Fibroblast of skin of right biceps (primary cell): ENCODE measurements at places on chromosomes 16 and 17.
A peak's percentile ranks its signal among the peaks of the same experiment; 100 is the strongest.

- no peak for DNase-seq
Measured at GRCh38 chr16:23941963-23942564, 106.3 kb downstream of the PRKCB start.

DNA sequence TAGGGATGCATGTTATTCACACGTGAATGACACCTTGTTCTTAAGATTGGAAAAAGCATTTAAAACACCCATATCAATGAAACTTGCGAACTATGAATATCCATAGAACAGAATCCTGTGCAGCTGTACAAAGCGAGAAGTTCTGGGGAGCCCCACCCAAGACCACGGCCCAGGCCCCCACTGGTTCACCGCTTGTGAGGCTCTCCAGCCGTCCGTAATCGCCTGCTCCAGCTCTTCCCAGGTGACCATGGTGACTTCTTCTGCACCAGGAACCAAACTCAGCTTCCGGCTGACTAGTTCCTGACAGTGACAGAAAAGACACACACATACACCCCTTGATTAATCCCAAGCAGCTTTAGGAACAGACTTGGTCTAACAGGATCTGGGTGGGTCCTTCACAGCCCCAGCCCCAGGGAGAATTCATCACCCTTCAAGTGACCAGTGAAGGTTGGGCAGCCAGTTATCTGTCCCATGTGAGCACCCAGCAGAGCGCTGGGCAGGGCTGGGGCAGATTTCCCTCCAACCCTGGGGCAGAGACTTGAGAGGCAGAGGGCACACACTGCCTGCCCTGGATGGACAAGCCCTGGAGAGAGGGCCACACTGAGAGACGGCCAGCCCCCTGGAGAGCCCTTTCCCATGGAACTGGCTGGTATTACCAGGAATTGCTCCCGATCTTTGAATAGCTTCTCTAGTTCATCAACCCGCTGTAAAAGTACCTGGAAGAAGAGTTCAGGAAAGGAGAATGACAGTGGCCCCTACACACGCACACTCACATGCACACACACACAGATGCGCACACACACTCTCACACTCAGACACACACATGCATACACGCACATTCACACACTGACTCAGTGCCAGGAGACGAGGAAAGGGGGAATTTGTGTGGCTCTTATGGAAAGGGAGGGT lies 3.6 kb downstream of the QRICH2 start:
- no peak for DNase-seq

- DNase-seq, result no peak
Measured at GRCh38 chr16:81796035-81796434, 16.9 kb downstream of the PLCG2 start.

GRCh38 chr16:85164838-85165516 lies 52.7 kb upstream of the CIBAR2 start:
- no peak for DNase-seq

- no peak for DNase-seq
Measured at GRCh38 chr17:77502626-77503292, 362.0 kb downstream of the SEC14L1 start.

DNA sequence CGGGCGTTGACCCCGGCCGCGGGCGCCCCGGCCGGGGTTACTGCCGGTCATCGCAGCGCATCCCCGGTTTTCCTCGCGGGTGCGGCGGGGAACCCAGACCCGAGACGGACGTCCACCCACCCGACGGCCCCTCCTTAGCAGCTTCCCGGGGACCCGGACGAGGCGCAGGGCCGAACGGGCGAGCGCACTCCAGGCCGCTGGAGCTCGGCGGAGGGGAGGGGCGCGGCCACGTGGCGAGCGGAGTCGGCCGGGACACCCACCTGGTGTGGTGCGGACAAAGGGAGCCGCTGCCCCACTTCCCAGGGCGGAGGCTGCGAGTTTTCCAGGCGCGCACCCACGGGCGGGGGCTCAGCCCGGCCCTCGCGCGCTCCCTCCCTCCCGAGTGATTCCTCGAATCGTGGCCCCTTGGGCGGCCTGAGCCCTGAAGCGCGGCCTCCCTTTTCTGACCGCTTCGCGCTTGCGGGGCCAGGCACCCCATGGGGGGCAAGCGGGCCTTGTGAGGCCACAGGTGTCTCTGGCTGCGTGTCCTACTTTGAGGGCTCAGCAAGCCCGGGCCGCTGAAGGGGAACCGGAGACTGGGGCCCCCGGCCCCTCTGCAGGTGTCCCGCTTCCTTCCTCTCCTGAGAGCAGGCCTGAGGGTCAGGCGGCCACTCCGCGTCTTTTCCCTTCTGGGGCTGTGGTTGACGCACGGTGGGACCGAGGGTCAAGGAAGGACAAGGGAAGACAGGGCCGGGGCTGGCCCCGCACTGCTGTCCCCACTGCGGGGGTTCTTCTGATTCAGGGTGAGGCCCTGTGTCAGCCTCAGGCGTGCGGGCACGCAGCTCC lies 1.1 kb upstream of the FASN start:
- DNase-seq, result no peak

DNA sequence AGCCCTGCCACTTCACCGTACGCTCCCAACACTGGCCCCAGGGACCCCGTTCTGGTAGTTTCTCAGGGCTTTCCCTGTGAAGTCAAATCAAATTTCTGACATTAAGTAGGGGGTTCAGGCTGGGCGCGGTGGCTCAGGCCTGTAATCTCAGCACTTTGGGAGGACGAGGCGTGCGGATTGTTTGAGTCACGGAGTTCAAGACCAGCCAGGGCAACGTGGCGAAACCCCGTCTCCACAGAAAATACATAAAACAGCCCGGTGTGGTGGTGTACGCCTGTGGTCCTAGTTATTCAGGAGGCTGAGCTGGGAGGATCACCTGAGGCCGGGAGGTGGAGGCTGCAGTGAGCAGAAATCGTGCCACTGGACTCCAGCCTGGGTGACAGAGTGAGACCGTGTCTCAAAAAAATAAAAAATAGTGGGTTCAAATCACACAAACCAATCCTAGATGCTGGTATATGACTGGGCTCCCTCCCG lies 632 bp downstream of the CYBC1 start:
- DNase-seq, result no peak

DNA sequence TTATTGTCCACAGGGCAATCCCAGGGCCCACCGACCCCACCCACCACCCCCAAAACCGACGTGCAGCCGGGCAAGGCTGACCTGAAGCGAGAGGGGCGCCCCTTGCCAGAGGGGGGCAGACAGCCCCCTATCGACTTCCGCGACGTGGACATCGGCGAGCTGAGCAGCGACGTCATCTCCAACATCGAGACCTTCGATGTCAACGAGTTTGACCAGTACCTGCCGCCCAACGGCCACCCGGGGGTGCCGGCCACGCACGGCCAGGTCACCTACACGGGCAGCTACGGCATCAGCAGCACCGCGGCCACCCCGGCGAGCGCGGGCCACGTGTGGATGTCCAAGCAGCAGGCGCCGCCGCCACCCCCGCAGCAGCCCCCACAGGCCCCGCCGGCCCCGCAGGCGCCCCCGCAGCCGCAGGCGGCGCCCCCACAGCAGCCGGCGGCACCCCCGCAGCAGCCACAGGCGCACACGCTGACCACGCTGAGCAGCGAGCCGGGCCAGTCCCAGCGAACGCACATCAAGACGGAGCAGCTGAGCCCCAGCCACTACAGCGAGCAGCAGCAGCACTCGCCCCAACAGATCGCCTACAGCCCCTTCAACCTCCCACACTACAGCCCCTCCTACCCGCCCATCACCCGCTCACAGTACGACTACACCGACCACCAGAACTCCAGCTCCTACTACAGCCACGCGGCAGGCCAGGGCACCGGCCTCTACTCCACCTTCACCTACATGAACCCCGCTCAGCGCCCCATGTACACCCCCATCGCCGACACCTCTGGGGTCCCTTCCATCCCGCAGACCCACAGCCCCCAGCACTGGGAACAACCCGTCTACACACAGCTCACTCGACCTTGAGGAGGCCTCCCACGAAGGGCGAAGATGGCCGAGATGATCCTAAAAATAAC lies 3.0 kb downstream of the SOX9 start:
- no peak for DNase-seq

- DNase-seq, result no peak
Measured at GRCh38 chr16:67248073-67248400, 742 bp upstream of the SLC9A5 start.

- no peak for DNase-seq
Measured at GRCh38 chr17:50884439-50885311, 18.5 kb upstream of the TOB1 start.

GRCh38 chr17:57678393-57678792 lies 66.7 kb downstream of the CCDC182 start:
- DNase-seq, result no peak

- DNase-seq, result no peak
Measured at GRCh38 chr16:70410734-70411133, 28.2 kb downstream of the ST3GAL2 start.

DNA sequence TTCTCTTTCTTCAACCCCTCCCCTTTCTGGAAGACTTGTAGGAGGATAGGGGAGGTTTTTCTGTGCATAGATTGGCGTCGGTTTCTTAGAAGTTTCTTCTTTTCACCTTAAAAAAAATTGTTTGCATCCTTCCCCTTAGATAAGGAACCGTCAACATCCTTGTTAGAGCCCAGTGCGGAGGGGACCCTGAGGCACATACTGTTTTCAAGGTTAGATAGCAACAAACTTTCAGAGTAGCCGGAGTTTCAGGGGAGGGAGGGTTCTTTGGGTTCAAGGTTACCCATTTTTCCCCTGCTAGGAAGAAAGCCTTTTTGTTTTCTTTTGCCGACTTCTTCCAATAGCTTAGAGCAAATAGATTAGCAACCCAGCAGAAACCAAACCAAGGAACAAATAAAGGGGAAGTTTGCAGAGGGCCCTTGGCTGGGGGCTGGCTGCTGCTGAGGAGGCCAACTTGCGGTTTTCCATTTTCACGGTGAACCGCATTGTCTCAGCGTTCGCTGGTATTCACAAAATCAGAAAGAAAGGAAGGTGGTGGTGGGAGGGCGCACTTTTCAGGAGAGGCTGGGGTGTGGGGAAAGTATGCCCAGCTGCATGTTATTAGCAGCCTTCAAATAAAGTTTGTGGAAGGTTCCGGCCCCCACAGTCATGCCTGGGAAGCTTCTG lies 28.8 kb downstream of the MSI2 start:
- DNase-seq, result no peak

DNA sequence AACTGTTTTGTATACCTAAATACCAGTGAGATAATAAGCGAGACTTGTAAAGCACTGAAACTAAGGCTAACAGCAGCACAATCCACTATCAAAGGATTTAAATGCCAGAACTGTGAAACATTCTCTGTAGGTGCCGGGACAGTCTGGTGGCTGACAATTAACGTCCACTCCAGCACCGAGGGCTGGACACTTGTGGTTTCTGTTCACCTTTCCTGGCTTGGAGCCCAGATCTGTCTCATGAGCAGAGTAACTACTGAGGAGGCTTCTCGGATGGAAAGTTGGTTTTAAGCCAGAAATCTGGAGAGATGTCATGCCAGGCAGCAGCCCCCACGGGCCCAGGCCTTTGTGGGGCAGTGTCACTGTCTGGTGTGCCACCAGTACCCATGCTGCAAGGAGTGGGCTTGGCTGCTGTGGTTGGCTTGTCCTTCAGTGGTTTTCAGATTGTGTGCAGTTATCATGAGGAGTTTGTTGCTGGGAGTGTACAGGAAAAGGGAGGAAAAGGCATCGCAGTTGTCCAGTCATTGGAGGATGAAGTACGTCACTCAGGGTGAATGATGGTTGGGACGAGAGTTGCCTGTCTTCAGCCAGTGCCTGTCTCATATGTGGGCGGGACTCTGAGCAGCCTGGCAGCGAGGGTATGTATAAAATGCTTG lies 35.5 kb downstream of the UBN1 start:
- peak; percentile 66 for DNase-seq
